Occipital lobe (tissue), 3 donors: ENCODE measurements at places on chromosomes 2 and 18. TPM values are rescaled to one million over a fixed set of nuclear protein-coding genes. Genes with fewer than 3 reads are reported as not detected.

The KLF11 gene
- 14.0 TPM for total RNA-seq

The STPG4 gene
- 0.78 TPM for total RNA-seq

The CD207 gene
- total RNA-seq = not detected

- DNase-seq = no peak
Measured at GRCh38 chr2:101253703-101254450, 1.2 kb downstream of the CNOT11 start.

DNA sequence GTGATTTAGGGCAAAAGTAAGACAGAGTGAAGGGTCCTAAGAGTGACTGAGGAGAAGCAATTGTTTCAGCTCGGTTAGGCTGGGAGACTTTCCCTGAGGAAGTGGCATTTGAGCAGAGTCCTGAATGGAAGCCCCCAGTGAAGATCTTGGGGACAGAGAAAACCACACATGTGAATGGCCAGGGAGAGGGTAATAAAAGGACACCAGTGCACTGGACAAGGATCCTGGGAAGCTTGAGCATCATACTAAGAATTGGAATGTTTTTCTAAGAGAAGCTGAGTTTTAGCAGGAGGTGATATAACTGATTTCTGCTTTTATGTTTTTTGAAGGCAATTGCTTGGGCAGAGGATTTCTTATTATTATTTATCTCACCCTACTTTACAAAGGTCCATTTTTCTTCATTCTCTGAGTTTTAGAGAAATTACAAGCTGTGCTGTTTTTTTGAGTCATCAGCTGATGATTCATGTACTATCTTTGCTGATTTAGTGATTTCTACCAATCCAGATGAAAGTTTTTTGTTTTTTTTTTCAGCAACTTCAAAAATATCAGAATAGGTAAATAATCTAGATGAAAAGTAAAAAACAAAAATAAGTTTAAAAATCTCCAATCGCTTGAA is 43.5 kb downstream of the MFSD6 start:
- DNase-seq = no peak
